ENCODE measurements at places on chromosomes 3 and 15.
A peak's percentile ranks its signal among the peaks of the same experiment; 100 is the strongest.

DNA sequence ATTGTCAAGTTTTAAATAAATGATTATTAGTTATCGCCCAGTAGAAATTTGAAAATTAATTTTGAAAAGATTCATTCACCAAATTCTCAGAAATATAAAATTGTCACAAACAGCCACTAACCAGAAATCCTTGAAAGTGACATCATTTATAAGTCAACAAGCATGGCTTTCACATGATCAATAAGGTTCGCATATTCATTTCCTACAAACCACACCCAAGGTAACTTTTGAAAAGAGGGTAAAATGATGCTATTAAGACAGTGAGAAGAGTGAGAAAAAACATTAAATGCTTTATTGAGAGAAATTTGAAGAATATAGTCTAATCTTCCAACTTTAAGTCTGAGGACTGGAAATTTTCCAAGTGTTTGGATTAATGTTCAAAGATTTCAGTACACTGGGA lies 263.6 kb upstream of the ALCAM start:
- DNase-seq: no peak

DNA sequence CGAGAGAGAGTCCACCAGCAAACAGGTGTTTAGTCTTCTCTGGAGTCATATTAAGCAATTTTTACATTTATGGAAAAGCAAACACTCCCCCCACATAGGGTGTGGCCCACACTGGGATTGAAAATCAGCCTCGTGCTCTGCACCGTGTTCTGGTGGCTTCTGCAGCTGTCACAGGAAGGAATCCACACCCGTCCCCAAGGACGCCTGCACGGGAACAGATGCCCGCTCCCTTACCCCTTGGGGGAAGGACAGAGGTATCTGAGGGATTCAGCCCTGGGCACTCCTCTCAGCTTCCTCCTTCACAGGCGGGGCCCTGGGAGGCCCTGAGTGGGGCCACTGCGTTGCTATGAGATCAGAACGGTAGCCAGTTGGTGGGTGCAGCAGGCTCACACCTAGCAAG lies 27.8 kb downstream of the LIPC start:
- DNase-seq: no peak

DNA sequence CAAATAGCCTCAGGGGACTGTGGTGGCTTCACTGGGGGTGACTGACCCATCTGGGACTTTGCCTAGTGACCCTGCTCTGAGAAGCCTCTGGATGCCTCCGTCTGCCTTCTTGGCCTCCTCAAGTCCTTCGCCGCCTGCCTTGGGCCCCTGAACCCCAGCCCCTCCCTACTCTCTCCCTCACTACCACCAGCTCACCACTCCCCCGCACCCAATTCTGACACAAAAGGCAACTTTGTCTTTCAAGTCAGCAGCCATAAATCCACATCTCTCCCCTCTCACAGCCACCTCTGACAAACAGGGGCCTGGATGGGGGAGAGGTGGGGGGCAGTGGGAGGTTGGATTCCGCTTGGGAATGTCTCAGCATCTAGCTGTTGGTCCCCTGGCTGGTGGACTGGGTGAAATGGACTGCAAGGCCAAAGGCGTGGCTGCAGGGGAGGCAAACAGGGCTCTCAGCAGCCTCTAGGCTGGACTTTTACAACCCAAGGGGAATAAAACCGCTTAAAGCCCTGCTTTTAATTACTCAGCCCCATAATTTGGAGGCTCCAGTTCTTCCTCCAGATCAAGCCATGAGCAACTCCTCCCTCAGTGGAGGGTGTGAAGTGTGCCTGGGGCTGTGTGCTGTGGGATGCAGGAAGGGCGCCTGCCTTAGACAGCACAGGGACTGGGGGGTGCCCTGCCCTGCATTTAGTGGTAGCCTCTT lies 33.4 kb downstream of the IGDCC3 start:
- no peak for DNase-seq

- no peak for DNase-seq
Observed at GRCh38 chr3:61182662-61183061, 68.6 kb downstream of the FHIT start.

- no peak for DNase-seq
Observed at GRCh38 chr3:102163039-102163817, 271.6 kb upstream of the ZPLD1 start.

DNA sequence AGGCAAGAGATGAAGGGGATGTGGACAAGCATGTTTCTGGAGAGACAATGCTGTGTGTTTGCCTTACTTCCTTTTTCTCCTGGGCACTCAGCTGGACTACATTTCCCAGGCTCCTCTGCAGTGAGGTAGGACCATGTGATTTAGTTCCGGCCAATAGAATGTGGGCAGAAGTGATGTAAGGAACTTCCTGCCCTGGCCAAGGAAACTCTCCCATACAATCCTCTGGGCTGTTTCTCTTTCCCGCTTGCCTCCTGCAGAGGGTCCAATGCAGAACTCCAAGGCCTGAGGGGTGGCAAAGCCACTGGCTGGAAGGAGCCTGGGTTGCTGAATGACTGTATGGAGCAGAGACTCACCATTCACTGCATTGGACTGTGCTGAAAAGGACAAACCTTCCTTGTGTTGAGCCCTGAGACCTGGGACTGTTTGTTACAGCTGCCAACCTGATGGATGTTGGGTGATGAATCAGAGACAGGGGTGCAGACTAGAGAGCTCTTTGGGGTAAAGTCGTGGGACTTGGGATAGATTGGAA lies 82.7 kb upstream of the SLC6A6 start:
- peak; percentile 4 for DNase-seq

GRCh38 chr15:63626955-63627354 lies 29.8 kb downstream of the FBXL22 start:
- DNase-seq: no peak

- DNase-seq: no peak
Observed at GRCh38 chr15:40339621-40339945, 1.2 kb downstream of the CCDC9B start.

- no peak for DNase-seq
Observed at GRCh38 chr3:59101231-59101736, 51.5 kb upstream of the CFAP20DC start.

GRCh38 chr15:100373942-100374341 lies 32.2 kb upstream of the ADAMTS17 start:
- DNase-seq: no peak

Measured in AG09319 (cell line).